GM23248 (cell line): ENCODE measurements at places on chromosomes 1 and 21.

- DNase-seq = peak; percentile 18
Measured at GRCh38 chr1:107358619-107359327, 217.9 kb downstream of the NTNG1 start.

GRCh38 chr1:113002297-113002696, 46.3 kb upstream of the SLC16A1 start:
- DNase-seq = no peak

DNA sequence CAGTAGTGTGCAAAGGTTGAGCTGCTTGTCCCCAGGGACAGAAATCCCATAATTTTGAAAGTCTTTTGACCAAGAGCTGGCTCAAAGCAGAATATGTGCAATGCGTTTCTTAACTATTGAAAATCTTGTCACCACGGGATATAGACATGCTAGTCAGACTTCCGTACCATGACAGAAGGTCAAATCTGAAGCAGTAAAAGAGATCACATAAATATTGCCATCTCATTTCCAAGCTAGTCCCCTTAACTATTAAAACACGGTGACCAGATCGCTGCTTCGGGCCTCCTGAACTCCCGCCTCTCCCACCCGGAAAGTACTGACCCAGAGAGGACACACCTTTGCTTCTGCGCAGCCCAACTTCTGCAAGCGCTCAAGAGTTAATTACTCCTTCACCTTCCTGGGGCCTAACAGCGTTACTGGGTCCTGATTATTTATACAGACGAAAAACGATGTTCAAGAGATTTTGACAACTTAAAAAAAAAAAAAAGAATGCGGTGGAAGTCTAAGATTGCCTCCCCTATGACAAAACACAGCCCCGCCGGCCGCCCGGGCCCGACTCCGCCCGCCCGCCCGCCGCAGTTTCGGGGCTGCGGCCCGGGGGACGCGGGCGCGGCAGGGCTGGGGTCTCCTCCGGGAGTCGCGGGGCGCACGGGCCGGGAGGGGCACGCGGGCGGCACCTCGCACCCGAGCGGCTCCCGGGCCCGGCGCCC, 692 bp downstream of the SORT1 start:
- no peak for DNase-seq

DNA sequence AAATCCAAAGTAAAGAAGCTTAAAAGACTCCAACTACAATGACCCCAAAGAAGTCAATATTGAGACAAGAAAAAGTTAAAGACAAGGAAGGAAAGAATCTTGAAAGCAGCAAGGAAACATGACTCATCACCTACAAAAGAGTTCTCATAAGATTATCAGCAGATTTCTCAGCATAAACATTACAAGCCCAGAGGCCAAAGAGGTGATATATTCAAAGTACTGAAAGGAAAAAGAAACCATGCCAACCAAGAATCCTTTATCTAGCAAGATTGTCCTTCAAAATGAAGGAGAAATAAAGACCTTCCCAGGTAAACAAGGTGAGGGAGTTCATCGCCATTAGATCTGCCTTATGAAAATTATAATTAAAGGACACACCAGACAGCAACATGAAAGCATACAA, 49.8 kb downstream of the CSMD2 start:
- DNase-seq = peak; percentile 15

DNA sequence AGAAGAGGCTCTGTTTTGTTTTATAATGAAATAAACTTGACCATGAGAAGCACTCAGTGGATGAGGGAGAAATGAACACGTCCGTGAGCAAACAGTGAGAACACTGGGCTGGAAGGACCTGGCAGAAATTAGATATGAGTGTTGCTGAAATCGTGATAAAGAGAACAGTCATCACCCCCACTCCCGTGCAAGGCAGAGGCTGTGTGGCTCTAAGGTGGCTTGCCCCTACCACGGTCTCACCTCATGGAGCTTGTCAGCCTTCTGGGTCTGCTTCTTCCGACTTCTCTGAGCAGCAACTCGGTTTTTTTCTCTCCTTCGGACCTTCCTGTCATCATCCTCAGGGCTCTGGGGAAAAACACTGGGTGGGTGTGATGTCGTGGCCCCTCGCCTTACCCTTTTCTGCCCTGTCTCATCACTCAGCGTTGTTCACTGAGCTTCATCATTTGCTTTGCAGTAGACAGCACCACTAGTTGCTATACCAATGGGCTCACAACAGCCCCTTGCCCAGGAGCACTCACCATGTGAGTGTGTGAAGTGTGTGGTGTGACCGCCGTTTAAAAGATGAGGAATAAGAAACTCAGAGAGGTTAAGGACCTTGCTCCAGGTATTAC, 2.8 kb downstream of the BATF3 start:
- no peak for DNase-seq

GRCh38 chr1:2459757-2460156, 16.3 kb upstream of the PLCH2 start:
- DNase-seq = peak; percentile 62

GRCh38 chr1:175155473-175155856, 37.1 kb downstream of the KIAA0040 start:
- no peak for DNase-seq

GRCh38 chr1:81666586-81666985, 134.1 kb upstream of the ADGRL2 start:
- DNase-seq = peak; percentile 31

DNA sequence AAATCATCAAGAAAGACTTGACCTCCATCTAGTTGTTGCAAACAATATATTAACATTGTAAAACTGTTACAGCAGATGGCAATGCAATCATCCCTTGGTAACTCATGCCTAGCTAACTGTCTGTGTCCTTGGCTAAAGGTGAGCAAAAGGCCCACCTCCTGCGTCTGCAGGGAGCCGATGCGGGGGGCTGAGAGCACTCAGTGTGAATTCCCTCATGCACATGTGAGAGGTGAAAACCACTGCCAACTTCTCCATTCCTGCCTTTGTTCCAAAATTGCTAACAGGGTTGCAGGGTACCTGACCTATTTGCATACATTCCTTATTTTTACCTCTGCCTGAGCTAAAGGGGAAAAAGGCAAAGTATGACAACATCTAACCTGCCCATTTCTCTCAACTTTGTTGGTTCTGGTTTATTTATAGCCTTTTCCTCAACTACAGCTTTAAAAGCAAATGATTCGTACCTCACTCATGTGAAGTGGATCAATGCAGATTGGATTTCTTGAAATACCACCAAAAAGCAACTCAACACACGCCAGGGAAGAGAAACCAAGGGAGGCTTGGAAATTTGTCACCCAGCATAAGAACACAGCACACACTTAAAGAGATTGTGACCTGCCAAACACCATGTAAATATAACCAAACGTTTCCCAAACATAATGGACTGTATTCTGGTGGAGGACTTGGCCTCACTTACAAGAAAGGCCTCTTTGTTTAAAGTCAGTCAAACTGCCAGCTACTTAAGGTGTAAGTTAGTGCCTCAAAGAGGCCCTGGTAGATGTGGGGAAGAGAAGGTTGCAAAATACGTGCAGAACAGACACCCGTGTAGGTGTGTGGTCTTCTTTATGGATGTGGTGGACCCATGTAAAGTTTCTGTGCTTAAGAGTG, 651.0 kb downstream of the SMYD3 start:
- DNase-seq = no peak

GRCh38 chr1:247905910-247906503, 10.6 kb downstream of the OR2W3 start:
- no peak for DNase-seq

- DNase-seq = peak; percentile 70
Measured at GRCh38 chr1:10236405-10237156, 26.2 kb downstream of the KIF1B start.

- DNase-seq = no peak
Measured at GRCh38 chr21:42560517-42561179, 47.0 kb downstream of the SLC37A1 start.

GRCh38 chr1:64608005-64608650, 136.7 kb upstream of the RAVER2 start:
- DNase-seq = peak; percentile 9

GRCh38 chr21:17667256-17667655, 54.6 kb upstream of the BTG3 start:
- no peak for DNase-seq

- no peak for DNase-seq
Measured at GRCh38 chr1:117568999-117569398, 36.8 kb upstream of the TENT5C start.
